ENCODE measurements at places on chromosomes 4 and X.

GRCh38 chr4:31045151-31045550, 325.0 kb downstream of the PCDH7 start:
- DNase-seq: no peak

- DNase-seq: no peak
These were observed 595.2 kb downstream of the MID1IP1 start for GRCh38 chrX:39396358-39396995.

GRCh38 chrX:54980334-54980733, 13.7 kb downstream of the PFKFB1 start:
- DNase-seq: no peak

- DNase-seq: no peak
These were observed 202.7 kb downstream of the OR13H1 start for GRCh38 chrX:131746491-131746968.

DNA sequence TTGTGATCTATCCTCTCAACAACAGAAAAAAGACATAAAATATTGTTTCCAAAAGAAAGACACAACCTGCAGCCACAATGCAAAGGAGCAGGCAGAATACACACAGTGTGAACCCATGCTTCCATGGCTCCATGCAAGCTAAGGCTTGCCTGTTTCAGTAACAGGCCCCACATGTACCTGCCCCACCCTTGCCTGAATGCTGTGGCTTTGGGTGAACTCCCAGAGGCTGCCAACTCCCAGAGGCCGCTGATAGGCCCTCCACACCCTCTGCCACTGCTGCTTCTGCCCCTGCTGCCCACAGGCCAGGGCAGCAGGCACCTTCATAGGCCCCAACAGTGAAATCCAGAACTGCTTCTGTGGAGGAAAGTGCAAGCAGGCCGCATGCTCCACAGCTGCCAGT, 313.9 kb downstream of the CHIC1 start:
- DNase-seq: no peak

GRCh38 chrX:145464650-145465049, 217.3 kb downstream of the SPANXN1 start:
- no peak for DNase-seq

GRCh38 chr4:26000274-26000950, 86.4 kb downstream of the SMIM20 start:
- DNase-seq: no peak

DNA sequence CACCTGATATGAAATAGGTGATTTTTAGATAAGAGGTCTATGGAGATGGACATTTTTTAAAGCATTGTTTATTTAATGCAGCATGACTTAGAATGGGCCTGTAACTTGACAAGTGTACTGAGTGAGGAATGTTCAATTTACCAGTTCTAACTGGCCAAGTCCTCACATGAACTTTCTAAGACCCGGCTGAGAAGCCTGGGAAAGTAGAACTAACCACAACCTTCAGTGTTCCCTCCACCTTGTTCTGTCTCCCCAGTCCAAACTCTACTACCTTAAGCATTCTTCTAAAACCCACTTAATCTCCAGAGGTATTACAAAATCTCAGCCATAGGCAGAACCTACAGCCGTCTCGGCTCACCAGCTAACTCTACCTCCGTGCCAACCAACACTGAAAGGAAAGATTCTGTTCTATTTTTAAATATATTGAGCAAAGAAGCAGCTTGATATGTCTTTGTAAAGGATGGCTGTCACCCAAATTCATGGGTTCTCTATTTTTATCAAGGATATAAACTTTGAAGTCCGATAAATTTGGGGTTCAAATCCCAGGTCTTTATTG, 6.8 kb downstream of the PPARGC1A start:
- DNase-seq: no peak

GRCh38 chr4:7585768-7586167, 151.0 kb upstream of the PSAPL1 start:
- DNase-seq: no peak

GRCh38 chr4:80188801-80189458, 8.4 kb upstream of the PRDM8 start:
- no peak for DNase-seq

GRCh38 chrX:97332963-97333362, 449.3 kb downstream of the RPA4 start:
- DNase-seq: no peak

- peak; percentile 45 for DNase-seq
These were observed 9.4 kb downstream of the ADH6 start for GRCh38 chr4:99209671-99210070.

- no peak for DNase-seq
These were observed 361.2 kb downstream of the PCDH7 start for GRCh38 chr4:31081366-31081765.

Measured in AG04450 (cell line).